ENCODE measurements at places on chromosomes 12 and 14.

GRCh38 chr12:112165624-112166023 lies 40.3 kb downstream of the TRAFD1 start:
- no peak for DNase-seq

DNA sequence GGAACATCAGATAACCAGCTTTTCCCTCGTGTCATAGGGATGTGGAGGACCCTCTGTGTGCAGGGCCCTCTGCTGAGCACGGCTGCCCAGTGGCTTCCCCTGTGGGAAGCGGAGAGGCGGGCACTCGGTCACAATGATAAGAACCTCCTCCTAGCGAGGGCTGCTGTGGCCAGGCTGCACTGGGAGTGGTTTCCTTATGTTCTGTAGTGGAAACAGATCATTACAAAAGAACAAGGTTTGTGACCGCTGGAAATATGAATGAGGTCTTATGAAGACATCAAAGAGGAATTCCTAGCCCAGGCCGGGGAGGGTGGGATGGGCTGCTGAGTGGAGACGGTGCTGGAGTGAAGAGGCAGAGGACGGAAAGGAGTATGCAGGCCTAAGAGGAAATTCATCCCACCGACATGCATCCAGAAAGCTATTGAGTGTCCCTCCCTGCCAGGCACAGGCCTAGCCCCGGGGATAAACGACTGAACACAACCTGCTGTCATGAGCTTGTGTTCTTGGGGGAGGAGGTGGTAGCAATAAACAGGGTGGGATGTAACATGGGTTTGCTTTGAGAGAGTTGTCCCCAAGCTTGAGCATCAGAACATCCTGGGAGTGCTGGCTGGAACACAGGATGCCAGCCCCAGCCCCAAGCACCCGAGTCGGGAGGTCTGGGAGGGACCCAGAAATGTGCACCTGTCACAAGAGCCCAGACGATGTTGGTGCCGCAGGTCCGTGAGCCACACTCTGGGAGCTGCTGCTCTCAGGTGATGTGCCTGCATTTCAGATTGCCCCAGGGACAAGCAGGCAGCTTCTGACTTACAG lies 37.5 kb downstream of the FZD10 start:
- DNase-seq: no peak

DNA sequence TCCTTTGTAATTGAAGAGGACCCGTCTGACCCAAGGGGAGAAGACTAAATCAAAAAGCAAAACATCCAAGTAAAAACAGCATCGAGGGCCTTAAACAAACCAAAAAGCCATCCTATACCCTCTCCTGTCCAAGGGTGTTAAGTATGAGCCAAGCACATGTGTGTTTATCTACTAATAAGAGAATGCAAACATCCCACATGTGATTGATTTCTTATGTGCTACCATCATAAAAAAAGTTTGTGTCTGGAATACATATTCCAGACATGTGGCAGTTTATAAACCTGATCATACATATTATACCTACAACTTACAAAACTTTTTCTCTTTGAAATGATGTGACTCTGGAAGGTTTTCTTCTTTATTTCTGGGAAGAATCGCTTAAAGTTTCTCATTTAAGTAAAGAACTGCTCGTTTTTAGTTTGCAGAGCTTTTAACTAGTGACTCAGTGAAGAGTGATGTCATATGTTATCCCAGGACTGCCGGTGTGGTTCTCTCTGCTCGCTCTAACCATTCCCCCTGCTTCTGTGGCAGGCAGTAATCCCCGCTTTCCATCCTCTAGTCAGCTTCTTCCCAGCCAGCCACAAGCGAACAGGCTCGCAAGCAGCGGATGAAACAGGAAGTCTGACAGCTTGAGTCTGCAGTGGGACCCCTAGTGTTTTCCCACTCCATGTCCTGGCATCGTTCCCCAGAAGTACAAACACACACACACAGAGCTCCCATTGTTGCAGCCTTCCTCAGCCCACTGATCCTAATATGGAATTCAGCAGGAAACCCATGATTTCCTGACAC lies 431 bp upstream of the RHOJ start:
- DNase-seq: no peak

- DNase-seq: no peak
Measured at GRCh38 chr12:81956468-81956860, 197.3 kb upstream of the PPFIA2 start.

DNA sequence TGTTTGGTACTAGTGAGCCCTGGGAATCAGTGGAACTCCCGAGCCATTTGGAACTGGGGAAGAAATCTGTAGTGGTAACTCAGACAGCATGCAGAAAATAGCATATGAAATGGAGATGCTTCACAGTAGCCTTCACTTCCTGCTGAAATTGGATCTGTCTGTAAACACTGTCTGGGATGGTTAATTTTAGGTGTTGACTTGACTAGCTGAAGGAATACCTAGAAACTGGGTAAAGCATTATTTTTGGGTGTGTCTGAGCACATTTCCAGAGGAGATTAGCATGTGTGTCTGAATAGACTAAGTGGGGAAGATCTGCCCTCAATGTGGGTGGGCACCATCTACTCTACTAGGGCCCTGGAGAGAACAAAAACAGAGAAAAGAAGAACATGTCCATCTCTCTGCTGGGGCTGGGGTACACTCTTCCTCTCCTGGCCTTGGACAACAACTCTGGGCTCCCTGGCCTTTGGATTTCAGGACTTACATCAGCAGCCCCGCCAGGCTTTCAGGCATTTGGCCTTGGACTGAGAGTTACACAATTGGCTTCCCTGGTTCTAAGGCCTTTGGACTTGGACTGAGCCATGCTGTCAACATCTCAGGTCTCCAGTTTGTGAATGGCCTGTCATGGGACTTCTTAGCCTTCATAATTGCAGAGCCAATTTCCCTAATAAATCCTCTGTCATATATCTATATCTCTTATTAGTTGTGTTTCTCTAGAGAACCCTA lies 14.0 kb upstream of the CRADD start:
- no peak for DNase-seq
